ENCODE measurements at places on chromosomes 13 and 19.

DNA sequence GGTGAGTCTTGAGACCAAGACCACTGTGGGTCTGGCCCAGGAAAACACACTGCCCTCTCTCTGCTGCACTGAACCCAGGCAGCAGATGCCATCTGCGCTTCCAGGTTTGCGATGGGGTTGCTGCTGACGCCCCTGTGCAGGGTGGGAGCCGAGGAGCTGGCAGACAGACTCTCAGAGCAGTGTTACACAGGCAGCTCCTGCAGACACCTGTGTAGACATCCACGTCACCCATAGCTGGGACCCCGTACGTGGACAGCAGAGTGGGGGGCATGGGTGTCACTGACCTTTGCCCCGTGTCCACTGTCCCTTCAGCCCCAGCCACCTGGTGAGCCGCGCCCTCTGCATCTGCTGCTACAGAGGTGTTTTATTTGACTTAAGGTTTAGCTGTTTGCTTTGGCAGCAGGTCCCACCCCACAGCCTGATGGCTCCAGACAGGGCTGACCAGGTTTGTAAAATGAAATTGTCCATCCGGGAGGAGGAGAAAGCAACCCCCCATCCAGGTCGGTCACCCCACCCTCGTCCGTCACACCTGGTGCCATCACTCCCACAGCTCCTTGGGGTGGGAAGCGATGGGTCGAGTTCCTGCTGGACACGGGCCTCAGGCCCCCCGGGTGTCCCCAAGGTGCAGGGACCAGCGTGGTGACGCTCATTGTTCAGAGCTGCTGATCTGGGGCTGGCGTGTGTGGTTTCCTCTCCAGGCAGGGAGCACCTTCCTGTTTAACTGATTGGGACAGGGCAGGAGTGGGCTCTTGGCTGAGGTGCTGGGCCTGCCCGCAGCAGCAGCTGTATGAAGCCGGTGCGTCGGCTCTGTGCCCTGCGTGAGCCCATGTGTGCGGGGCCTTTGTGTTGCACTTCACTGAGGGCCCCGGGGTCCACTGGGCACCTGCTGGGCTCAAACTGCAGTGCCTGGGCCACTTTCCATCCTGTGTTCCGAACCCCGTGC, 28.4 kb downstream of the MCF2L start:
- DNase-seq: no peak

DNA sequence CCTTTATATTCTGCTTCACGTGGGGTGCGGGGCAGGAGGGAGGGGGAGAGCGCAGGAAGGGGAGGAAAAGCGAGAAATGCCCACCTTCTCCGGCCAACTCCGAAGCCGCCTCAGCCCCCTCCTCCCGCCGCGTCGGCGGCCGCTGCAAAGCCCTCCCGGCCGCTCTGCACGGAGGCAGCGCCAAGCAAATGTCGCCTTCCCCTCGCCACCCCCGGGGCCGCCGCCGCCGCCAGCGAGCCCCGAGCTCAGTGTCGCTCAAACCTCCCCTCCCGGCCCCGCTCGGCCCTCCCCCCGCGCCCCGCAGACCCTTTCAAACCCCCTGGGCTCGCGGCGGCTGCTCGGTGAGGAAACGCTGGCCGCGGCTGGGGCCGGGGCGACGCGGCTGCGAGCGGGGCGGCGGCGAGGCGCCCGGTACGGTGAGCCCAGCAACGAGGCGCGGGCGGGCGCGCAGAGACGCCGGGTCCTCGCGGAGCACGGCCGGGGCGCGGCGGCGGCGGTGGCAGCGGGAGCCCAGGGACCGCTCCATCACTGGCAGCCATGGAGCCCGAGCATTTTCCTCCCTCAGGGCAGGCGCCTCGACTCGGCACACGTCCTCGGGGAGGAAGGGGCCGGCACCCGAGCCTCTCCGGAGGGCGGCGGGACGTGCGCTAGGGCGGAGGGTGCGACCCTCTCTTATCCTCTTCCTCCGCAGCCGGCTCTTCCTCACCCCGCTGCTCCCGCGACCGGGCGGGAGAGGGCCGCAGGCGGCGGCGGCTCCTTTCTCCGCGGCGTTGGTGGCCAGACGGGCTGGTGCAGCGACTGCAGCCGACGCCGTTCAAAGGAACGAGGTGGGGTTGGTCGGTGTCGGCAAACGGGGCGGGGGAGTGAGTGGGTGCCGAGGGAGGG, 463 bp upstream of the TSC22D1 start:
- peak; percentile 25 for DNase-seq

DNA sequence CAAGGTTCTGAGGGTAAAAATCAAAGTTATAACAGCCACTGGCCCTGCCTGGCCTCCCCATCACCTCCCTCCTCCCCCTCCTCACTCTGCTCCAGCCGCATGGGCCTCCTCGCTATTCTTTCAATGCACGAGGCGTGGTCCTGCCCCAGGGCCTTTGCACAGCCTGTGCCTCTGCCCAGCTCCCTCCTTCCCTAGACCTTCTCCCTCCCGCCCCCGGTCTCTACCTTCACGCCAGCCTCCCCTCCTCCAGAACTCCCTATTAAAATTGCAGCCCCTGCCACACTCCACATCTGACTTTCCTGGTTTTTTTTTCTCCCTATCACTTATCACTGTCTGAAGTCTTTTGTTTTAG, 3.3 kb downstream of the RAX2 start:
- DNase-seq: no peak

- DNase-seq: no peak
Observed at GRCh38 chr13:110978390-110978789, 63.5 kb upstream of the ANKRD10 start.

DNA sequence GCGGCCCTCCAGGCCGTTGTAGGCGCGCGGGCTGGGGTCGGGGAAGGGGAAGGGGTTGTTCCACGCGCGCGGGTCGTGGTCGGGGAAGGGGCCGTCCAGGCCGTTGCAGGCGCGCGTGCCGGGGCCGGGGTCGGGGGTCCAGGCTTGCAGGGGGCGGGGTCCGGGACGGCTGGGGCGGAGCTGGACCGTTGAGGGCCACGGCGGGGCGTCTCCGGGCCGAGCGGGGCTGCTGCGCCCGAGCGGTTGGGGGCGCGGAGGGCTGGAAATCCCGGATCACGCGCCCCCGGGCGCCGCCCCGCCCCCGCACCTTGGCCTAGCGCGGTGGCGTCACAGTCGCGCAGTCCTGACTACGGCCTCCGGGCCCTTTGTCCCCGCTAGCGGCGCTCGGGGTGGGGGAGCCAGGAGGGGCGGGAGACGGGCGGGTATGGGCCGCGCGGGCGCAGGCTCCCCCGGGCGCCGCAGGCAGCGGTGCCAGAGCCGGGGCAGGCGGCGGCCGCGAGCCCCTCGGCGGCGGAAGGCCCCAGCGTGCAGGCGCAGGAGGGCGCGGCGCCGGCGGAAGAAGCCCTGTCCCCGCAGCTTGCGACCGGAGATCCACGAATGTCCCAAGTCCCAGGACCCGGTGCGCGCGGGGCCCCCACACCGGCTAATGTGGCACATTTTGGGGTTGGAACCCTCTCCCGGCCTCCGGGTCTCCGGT, 665 bp downstream of the GPX4 start:
- peak; percentile 82 for DNase-seq

DNA sequence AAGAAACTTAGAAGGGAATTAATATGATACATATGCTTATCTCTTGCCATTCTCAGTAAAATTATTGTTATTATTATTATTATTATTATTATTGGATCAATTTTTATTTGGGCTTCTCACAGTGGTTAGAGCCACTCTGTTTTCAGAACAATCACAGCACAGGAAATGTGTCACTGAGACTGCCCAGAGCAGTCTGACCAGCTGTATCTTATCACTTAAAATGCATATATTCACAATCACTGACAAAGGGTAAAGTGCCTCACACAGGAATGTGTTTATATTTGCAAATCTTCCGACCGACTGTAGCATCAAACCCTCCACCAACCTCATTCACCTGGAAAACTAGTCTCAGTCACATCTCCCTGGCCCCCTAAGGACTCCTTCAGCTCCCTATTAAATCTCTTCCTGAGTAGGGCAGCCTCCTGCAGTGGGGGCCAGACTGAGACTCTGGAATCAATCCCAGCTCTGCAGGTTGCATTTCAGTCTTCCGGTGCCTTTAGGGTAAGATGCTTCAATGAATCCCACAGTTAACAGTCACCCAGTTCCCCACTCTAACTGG, 738.3 kb upstream of the SLITRK5 start:
- no peak for DNase-seq

DNA sequence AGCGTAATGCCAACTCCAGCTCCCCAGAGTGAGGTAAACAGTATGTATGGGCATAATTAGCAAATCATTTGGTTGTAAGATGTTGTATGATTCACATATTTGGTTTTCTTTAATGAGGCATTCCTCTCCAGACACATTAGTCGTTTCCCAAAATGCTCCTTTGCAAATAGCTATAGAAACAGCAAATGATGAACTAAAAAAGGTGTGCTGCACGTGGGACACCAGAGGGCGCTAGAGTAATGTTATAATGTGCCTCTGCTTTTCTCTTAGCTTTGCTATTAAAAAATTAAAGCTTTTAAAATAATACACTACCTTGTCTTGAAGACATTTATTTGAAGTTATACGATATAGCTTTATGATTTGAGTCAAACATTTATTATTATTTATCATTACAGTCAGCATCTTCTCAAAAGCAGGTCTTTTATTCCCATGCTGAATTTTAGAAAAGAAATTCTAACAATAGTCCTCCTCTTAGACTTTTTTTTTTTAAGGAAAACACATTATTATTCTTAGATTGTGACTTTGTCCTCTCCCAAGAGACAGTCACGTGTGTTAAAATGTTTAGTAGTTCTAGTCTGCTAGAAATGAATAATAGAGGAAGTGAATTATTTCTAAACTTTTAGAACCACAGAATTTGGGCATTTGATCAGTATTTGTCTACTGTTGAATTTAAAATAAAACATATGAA, 121.6 kb upstream of the FRY start:
- peak; percentile 48 for DNase-seq

GRCh38 chr13:32229443-32229842, 85.7 kb downstream of the ZAR1L start:
- DNase-seq: no peak

DNA sequence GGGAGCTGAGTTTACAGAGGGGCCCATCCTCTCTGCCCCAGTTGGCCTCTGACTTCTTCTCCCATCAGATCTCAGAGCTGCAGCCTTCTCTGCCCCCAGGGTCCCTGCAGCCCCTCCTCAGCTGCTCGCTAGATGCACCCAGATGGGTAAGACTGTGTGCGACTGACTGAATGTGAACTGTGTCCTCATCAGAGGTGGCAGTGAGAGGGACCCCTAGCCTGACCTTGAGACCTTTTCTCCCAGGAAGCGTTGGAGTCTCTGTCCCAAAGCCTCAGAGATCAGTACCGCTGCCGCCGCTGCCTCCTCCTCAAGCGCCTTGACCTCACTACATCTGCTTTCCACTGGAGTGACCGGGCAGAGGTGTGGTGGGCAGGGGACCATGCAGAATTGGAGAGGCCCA, 2.4 kb downstream of the FAM98C start:
- no peak for DNase-seq

DNA sequence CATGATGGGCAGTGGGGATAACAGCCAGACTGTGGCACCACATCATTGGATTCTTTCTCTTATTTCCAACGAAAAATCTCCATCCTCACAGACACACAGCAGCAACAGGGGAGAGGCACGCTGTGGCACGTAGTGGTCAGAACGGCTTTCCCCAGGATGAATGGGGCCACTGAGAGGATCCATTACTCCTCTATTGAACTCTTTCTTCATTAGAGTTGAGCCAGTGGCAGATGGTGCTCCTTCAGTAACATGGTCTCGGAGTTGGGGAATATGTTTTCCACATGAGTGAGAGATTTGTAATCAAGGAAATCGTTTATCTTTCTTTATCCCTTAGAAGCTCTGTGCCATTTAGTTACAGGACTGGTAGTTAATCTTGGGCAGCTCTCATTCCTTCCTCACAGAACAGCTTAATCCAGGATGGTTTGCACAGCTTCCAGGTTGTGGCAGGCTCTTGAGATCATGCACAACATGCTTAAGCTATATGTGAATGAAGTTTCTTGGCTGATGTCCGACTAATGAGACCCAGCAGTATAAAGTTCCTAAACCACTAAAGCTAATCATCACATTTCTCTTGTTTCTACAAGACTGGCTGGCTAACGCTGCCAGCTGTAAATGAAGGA, 180.5 kb upstream of the SLC10A2 start:
- DNase-seq: no peak

DNA sequence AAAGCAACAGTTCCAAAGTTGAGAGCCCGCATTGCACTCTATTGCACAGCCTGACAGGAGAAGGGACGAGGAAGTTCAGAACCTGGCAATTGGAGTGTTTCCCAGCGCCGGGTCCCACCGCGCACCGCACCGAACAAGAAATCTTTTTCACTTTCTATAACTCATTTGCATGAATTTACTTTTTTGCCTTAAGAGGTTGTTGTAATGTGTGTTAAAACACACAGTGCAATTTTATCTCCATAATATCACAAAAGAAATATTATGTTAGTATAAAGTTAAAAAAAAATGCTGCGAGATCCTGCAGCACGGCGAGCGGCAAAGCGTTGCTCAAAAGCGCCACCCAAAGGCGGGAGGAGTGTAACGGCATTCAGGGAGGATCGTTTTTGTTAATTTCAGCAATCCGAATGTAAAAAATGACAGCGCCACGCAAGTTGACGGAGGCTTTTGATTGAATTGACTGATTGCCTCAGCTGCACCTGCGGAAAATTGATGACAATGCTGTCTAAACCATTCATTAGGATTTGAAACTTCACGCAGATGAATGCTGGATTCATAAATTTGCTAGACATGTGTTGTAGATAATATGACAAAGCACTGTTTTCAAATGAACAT, 303.6 kb upstream of the ZNF507 start:
- no peak for DNase-seq

GRCh38 chr19:17510220-17510993, 1.0 kb upstream of the PGLS start:
- DNase-seq: no peak

DNA sequence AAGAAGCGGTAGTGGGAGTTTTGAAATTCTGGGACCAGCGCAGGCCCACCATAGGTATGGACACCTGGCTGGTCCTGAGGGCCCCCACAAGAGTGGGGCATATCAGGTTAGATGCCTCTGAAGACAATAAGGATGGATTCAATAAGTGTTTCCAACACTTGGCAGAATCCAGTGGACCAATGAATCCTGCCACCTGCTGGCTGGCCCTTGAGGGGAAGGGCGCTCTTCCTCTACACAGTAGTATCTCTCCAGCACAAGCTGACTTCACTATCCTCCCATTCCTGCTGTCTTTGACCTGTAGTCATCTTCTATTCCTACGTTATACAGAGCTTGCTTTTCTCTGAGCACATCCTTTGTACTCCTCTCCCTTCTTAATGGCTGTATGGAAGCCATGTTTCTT, 199.7 kb upstream of the TSHZ3 start:
- no peak for DNase-seq

GRCh38 chr19:54325194-54325621, 12.2 kb upstream of the LILRA5 start:
- peak; percentile 52 for DNase-seq

GRCh38 chr19:14814982-14815652, 19.9 kb downstream of the OR7A5 start:
- DNase-seq: no peak
